ENCODE measurements at places on chromosomes 6 and 20.
A peak's percentile ranks its signal among the peaks of the same experiment; 100 is the strongest.

- DNase-seq = no peak
These were observed 5.1 kb downstream of the SYCP2L start for GRCh38 chr6:10891960-10892359.

- no peak for DNase-seq
These were observed 14.7 kb upstream of the PYGB start for GRCh38 chr20:25233016-25233772.

DNA sequence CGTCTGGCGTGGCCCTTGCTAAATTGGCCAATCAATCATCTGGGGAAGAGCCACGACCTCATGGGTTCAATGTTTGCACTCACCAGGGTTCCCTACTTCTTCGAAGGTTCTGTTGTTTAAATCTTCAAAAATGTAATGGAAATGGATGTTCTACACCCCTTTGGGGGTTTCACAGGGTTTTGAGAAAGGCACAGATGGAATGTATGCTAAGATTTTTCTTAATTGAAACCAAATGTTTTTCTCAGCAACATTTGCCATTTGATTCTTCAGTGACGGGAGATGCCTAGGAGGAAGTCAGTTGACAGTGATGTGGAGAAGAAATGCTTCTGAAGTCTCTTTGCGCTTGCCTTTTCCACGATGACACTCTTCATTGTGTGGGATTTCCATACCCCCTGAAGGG lies 312.3 kb downstream of the ESR1 start:
- DNase-seq = no peak

DNA sequence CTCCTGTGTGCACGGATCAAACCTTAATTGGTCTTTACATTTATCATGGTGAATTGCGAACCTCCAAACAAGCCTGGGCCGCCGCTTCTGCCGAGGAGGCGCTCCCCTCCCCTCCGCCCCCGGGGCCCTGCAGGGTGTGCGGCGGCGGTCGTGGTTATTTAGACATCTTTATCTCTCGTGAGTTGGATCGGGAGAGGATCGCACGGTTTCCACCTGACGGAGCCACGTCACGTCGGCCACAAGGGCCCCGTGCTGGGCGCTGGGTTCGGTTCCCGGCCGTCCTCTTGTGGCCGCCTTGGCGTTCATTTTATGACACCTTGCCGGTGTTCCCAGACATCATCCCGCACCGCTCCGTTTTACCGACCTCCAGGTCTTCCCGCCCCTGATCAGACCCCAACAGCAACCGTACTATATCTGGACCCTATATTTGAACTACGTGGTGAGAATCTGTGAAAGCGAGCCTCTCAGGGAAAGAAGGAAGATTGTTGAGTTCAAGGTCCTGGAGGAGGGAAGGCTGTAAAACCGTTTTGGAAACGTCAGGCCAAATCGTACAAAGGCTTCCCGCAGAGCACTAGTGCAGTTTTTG lies 1.3 kb upstream of the CNR1 start:
- no peak for DNase-seq

GRCh38 chr6:170155464-170156196 lies 135.2 kb downstream of the DLL1 start:
- DNase-seq = no peak

- DNase-seq = no peak
These were observed 43.1 kb upstream of the BEND6 start for GRCh38 chr6:56911847-56912246.

- no peak for DNase-seq
These were observed 326.3 kb downstream of the UBE3D start for GRCh38 chr6:82739303-82739702.

DNA sequence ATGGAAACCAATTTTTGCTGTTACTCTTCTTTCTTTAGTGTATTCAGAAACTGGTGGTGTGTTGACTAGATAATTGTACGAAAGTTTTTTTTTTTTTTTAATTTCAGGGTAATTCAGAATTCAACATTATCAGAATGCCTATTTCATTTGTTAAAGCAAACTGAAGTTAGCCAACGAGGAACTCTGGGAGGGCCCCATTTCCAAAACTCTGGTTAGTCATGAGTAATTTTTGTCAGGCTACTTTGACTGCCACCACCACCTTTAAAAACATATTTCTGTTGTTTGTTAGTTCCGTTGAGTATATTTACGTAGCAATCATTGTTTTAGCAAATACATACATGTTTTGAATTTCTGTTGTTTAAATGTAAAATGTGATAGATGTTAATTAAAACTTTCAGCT lies 763 bp downstream of the ZKSCAN8 start:
- no peak for DNase-seq

DNA sequence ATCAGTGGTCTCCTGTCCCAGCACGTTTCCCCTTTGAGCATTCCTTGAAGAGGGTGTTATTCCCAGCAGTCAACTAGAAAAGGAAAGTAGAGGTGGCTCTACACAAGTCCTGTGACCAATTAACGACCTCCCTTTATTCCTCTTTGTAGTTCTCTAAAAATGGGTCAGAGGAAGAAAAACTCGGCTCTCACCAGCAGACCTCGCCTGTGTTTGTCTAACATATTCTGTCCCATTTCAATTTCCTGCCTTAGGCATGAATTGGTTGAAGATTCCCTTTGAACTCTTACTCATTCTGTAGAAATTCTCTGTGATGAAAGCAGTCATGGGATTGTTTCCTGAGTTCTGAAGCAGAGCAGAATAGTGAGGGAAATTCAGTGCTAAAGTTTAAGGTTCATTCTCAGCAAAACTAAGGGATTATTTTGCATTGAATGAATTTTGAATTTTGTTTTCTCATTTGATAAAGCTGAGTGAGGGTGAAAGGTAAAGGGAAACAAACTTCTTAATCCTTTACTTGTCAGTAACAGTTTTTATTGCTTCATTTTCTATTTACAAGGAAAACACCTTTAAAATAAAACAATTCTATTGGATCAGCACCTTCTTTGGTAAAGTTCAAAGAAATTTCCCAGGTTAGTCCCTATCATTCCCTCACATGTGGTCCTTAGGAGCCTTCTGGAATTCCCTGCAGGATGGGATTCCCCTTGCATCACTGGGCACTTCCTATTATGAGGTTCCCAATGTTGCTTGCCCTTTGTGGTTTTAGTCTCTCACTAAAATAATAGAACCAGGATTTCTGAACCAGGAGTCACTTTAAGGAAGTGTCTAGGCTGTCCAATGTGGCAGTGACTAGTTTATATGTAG lies 105.8 kb downstream of the SLX4IP start:
- no peak for DNase-seq

DNA sequence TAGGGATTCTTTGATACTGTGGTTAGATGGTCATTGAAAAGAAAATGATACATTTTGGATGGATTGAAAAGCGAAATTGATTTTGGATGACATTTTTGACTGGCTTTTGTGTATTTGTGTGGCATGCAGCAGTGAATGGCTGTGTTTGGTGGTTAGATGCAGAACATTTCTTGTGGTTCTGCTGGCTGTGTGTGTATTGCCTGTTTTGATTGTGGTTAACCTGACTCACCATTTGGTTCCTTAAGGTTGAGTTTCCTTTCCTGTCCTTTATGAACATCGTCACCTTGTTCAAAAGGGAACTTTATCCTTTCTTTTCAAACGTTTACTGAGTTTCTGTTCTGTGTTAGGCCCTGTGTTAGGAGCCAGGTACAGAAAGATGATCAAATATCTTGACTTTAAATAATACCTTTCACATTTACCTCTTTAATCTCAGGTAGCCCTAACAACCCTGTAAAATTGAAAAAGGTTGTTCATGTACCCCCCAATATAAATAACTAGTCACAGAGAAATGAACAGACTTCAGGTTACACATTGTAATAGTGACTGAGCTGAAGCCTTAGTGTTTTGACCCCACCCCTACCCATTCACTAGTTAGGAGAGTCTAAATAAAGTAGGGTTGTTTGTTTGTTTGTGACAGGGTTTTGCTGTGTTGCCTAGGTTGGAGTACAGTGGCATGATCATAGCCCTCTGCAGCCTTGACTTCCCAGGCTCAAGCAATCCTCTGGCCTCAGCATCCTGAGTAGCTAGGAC lies 23.8 kb downstream of the ANKS1A start:
- no peak for DNase-seq

GRCh38 chr6:36682328-36683144 lies 4.0 kb downstream of the CDKN1A start:
- no peak for DNase-seq

DNA sequence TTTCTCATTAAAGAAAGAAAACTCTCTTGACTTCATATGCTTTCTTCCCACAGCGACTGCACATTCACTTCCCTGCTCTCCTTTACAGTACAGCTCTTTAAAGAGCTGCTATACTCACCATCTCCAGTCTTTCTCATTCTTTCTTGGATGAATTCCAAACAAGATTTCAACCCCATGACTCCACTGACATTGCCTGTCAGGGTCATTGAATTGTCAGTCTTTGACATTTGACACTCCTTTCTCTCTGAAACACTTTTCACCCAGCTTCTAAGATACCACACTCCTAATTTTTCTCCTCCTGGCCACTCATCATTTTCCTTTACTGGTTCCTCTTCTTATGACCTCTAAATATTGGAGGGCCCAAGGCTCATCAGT lies 811 bp upstream of the ARMH2 start:
- no peak for DNase-seq

DNA sequence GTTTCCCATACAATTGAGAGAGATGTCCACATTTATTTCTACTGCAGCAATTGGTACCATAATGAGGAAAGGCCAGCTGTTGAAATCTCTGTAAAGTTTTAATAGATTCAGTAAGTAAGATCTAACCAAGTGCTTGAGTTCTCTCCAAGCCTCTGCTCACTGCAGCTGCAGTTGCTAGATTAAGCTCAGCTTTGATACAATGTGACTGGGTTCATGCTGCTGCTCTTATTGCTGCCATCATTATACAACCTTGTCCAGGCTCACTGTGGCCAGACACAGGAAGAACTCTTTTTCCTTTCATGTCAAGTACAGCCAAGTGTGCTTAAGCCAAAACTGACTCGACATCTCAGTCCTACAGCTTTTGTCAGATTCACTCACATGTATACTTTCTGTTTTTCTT lies 423.5 kb downstream of the GJA1 start:
- no peak for DNase-seq

DNA sequence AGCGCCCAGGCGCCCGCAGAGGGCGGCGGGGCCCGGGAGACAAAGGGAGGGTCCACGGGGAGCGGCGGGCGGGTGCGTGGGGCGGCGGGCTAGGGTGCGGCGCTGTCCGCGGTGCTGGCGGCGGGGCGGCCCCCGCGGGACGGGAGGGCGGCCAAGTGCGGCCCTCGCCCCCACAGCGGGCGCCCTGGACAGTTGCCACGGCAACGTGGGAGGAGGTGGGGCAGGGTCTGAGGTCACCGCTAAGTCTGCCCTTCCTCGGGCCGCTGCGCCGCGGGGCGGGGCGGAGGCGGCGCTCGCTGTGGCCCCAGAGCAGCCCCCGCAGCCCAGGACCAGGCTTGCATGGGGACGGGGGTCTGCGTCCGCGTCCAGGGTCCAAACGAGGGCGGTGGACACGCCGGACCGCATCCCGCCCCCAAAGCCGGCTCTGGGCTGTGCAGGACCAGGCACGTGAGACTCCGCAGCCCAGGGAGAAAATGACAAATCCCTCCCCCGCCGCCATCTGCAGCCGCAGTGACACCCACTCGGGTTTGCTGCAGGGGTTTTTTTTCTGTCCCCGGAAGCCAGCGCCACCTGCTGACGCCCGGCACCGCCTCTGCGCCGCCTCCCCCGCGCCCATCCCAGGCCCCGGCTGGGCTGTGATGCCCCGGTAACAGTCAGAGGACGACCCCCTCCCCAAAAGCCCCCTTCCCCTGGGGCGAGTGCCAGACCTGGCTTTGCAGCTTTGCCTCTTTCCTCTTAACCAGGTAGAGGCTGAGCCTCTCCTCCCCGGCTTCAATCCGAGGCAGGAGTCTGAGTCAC lies 36.8 kb downstream of the YTHDF1 start:
- no peak for DNase-seq

DNA sequence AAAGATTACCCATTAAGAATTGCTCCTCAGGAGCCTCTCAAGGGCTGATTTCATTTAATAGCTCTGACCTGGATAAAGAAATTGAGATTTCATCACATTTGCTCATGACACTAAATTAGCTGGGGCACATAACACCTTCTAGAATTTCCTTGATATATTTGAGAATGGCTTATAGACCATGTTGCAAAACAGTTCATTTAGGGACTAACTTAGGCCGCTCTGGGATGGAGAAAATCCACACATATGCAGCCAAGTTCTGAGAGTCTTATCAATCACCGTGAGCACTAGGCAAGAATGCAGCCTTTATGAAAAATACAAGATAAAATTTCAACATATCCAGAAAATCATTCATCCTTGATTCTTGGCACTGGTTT lies 91.0 kb upstream of the MCHR2 start:
- DNase-seq = no peak

DNA sequence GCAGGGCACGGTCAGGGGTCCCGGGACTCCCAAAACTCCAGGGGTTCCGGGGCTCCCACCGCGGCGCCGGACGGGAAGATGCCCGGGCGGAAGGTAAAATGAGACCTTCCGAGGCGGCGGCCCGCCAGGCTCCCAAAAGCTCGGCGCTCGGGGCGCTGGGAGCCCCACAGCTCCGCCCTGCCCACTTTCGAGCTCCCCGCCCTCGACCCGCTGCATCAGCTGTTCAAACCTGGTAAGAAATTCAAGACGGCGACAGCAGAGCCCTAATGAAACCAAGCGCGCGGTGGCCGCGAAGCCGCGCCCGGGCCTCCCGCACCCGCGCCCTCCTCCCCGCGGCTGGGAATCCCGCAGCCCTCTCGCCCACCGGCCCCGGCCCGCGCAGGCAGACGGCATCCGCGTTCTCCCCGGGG lies 369 bp downstream of the SLC4A11 start:
- no peak for DNase-seq

GRCh38 chr6:117482240-117483003 lies at the start of gene DCBLD1:
Gene DCBLD1, plus strand, starts transcription at chr6:117482674. Its CDS starts 108 bp downstream, at chr6:117482782.
- peak; percentile 58 for DNase-seq

DNA sequence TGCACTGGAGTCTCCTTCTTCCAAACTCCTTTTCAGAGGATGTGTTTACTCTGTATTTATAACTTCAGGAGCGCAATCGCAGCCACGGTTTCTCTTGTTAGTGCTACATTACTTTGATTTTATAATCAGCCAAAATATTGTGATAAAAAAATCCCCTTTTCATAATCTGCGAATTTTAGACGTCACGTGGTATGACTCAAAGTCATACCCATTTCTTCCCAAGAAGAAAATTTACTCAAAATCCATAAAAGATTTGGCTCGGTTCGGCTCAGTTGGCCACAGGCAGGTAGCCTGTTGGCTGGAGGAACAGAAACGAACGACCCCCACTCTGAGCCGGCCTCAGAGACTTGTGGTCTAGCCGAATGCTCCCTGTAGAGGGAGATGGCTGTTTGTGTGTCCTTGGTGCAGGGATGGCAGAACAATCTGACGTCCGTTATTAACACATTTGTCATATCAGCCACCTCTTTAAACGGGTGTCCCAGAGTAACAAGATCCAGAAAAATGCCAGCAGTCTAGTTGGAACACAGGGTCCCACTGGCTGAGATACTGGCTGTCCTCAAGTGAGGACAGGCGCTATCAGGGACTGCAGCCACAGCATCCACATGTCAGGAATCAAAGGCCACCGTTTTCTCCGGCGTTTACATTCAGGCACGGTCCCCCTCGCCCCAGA lies 247.6 kb downstream of the DLL1 start:
- no peak for DNase-seq

DNA sequence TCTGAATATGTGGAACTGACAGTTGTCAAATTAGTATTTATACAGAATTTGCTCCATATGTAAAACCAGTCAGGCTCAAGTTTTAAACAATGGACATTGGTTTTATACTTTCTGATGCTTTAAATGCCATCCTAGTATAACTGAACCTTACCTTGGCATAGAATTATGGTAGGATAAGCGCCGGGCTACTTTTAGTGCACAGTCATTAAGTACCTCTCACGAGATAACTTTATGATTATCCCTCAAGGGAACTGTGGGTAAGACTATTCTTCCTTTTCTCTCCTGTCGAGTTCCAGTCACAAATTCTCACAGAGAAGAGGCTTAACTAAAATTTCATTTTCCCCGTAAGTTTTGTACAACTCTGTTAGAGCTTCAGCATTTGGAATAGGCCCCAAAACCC lies 110.6 kb upstream of the PTPRK start:
- no peak for DNase-seq
